ENCODE measurements at places on chromosomes 16 and 17.

DNA sequence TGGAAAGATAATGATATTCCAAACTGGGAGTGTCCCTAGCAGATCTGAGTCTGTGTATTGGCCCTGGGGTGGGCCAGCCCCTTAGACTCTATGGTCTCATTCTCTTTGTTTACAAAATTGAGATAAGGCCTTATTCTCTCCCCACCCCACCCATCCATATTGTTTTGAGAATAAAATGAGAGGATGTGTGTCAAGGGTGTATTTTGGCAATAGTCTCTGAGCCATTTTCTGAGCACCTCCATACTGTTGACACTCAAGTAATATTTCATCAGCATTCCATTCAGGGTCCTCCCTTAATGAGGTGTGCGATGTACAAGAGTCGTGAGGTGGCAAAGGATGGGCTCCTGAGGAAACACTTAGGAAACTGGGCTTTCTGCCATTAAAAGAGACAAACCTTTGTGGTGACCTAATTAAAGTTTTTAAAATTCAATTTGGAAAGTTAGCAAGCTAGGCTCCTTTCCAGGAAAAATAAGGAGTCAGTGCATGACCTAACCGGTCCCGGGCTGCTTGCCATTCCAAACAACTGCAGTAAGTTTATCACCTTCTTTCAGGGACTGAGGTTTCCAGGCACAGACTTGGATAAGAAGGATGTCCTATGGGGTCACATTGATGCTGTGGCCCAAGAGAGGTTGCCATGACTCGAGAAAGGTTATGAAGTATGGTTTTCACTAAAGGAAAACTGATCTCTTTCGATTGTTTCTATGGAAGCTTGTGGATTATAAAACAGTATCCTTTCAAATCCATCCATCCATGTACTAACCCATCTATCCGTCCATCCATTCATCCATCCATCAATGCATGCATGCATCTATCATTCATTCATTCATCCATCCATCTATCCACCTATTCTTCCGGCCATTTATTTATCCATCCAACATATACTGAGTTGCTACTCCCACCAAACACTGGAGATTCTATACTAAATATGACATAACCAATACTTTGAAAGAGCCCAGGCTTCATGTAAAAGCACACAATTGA is 443.3 kb downstream of the UTP18 start:
- DNase-seq, result no peak

DNA sequence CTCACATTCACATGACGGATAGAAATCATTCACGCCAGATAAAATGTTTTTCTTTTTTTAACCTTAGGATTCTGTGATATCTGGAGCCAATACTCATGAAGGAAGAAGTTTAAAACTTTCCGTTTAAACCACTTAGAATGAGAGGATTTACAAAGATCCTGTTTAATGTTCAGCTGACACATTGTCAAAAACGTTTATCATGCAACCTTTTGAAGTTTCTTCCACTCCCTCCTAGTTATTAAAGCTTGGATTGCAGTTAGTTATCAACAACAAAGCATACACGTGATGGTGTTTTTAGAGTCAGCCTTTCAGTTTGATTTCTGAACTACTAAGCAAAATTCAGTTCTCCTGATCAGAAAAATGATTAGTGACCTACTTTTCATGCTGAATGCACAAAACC is 143.3 kb upstream of the AXIN2 start:
- DNase-seq, result no peak

DNA sequence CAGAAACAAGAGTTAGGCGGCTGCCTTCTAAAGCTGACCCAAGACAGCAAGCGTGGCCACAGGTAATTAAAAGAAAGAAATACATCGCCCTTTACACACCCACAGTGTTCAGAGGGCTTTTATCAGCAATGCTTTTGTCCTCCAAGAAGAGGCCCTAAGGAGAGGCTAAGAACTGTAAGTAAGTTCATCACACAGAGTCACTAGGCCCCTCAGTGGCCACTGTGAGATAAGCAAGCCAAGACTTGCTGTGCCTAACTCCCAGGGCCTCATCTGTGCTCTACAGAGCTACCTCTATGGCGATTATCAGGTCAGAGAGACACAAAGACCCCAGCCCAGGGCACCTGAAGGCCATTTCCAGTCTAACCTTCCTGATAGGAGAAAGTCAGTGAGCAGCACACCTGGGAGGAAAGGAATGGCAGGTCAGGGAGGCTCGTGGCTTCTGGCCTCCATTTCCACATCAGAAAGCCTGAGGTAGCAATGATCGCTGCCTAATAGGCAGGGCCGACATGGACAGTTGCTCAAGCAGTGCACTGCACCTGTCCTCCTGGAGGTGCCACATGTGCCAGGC is 545.2 kb upstream of the CDH11 start:
- no peak for DNase-seq

GRCh38 chr17:73847952-73848351 is 203.7 kb upstream of the SDK2 start:
- no peak for DNase-seq

GRCh38 chr16:84648595-84649510 is 542 bp downstream of the KLHL36 start:
- peak; percentile 61 for DNase-seq

DNA sequence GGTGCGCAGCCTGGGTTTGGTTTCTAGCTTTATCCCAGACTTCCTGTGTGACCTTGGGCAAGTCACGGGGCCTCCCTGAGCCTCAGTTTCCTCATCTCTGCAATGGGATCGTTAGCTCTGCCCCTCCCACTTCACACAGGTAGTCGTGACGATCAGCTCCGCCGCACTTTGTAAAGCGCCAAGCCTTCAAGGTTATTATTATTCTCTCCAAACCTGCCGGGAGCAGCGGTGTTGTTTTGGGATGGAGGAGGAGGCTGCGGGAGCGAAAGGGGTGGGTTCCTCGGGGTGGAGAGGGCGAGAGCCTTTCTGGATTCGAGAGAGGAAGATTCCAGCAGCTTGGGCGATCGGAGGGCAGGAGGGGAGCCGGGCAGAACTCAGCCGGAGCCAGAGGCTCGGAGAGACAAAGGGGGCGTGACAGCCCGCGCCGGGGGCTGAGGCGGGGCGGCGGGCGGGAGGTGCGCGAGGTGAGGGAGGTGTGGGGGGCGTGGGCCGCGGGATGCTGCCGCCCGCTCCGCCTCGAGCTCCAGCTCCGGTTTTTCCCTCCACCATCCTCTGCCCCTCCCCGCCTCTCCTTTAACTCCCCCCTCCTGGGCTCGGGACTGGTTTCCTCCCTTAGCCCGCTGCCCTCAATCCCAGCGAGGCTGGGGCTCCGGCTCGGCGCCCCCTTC is at the start of gene EFNB3:
Gene EFNB3, plus strand, starts transcription at position 602 of the 668 bp plus-strand sequence. CDS start 397 bp downstream, outside the sequence.
- DNase-seq, result no peak

DNA sequence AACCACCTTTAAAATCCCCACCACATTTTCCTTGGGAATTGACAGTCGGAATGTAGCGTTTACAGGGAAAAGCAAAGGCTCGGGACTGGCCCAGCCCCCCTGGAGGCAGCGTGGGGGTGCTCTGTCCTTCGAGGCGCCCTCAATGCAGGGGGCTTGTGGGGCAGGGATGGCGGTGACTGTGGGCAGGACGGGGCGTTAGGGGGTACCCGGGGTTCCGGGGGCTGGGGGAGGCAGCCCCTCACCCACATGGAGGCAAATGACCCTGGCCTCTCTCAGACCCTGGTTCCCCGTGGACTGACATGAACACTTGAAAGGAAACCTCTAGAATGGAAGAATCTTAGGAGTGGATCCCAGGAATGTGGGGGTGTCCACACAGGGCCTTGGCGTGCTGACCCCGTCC is 78.4 kb upstream of the GNG13 start:
- DNase-seq, result no peak

- DNase-seq, result peak; percentile 96
These were observed 790 bp downstream of the TRADD start for GRCh38 chr16:67158637-67159600.

- peak; percentile 91 for DNase-seq
These were observed 64.5 kb downstream of the CYLD start for GRCh38 chr16:50806099-50807062.

- DNase-seq, result no peak
These were observed 20.3 kb downstream of the FBRS start for GRCh38 chr16:30678586-30678970.

DNA sequence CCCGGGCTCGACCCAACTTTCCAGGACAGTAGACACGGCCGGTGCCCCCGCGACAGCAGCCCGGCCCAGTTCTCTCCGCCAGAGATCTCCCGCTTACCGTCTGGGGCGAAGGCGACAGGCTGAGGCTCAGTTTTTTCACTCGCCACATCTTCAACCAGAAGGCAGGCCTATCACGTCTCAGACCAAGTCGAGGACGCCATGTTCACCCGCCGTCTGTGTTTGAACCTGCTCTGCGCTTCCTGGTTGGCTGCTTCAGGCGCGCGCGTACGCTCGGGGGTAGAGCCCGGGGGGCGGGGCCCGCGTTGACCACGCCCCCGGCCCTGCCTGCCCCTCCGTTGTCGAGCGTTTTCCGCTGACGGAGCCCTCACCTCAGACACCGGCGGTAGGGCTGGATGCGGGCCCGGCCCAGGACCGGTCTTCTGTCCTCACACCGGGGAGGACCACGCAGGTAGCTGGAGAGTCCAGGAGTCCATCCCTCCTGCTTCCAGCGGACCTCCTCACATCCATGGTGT is at the start of gene SPAG5:
Gene SPAG5, minus strand, starts transcription at position 227 of the 512 bp plus-strand sequence. Its CDS starts 79 bp downstream, at position 148.
- peak; percentile 97 for DNase-seq

- DNase-seq, result no peak
These were observed 18.6 kb downstream of the NOD2 start for GRCh38 chr16:50711862-50712559.

- DNase-seq, result no peak
These were observed 7.5 kb upstream of the SPPL2C start for GRCh38 chr17:45837187-45837586.

GRCh38 chr17:29133121-29133713 is 47.0 kb downstream of the MYO18A start:
- DNase-seq, result no peak

DNA sequence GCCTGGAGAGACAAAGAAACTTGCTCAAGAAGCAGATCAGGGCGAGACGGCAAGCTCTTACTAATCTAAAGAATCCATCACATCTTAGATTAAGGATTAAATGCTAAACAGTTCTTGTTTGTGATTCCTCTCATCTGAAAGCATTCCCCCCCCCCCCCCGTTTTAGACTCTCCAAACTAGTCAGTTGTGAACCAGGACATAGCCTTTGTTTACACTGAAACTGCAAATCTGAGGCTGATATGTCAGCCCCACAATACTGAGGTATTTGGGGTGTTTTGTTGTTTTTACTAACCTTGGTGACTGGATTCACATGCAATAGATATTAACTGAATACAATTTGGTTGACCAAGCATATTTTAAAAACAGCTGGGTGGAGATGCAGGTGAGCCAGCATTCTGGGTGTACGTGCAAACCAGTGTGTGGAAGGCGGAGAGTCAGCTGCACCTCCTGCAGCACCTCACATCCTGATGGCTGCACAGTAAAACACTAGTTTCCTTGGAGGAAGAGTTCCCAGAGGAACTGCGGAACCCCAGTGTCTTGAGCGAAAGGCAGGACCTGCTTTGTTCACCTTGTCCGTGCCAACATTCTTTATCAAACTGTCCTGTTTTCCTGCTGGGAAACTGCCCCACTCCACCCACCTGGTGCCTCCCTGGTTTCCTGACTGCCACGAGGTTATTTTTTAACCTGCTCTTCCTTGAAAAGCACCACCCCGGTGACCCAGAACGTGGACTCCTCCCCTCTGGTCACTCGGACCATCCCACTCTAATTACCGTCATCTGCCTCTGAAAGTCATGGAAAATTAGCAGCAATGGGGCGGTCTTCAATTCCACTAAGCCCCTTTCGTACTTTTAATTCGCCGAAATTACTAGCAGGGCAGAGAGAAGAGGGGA is 1.2 kb upstream of the YPEL2 start:
- DNase-seq, result peak; percentile 82

DNA sequence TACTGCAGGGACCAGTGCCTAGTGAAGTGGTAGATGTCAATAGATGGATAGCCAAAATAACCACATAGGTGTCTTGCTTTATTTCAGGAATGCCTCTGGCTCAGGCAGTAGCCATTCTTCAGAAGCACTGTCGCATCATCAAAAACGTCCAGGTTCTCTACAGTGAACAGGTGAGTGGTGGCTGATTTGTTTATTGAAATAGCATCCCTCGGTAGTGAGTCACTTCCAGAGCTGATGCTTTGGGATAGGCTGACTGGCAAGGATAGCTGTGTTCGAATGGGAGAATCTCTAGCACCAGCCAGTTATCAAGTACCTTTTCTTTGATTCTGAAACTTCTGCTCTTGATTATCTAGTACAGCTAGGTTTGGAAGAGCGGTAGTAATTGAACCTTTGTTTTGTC is 10.3 kb downstream of the PHAF1 start:
- no peak for DNase-seq

DNA sequence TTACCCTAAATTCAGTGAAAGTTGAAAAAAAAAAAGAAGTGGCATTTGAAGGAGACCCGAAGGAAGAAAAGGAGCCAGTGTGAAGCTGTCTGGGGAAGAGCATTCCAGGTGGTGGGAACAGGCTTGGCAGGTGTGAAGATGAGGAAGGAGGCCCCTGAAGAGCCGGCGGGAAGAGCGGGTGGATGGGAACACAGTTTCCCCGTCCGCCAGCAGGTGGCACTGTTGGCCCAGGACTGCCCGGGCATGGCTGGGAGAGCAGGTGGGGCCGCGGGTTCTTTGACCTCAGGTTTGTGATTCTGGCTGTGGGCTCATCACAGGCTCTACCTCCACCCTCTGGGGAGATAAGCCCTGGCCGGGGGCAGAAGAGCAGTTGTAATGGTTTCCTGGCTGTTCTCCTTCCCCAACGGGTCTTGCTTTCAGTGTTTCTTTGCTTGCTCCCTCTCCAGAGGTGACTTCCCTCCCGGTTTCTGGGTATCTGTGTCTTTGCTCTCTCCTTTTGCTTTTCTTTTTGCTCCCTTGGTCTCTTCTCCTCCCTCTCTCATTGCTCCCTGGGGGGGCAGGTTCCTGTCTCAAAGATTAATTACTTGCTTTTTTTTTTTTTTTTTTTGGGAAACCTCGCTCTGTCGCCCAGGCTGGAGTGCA is 32.3 kb downstream of the RAP1GAP2 start:
- DNase-seq, result peak; percentile 81

- DNase-seq, result peak; percentile 58
These were observed 30.1 kb upstream of the HAPSTR1 start for GRCh38 chr16:9061358-9061813.

DNA sequence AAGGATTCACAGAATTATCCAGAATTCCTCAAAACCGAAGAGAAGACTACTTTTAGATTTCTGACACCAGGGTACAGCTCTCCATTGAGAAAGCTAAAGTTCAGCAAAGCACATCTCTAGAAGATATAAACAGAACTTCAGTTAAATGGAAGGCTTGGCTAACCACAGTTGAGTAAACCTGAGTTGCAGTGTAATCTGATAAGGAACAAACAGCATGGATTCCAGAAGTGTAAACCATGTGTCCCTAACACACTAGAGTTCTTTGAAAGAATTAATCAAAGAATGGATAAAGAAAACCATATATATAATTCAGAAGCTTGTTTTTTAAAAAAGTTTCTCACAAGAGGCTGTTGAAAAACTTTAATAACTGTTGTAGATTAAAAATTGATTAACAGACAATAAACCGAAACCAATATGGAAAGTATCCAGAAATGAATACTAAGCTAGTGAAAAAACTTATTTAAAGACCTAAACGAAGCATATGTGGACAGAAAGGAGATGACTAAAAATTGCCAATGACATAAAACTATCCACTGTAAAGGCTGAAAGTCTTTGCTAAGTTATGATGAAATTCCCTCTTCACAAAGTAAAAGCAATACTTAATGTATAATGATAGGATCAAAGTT is 4.3 kb downstream of the RNF43 start:
- DNase-seq, result no peak

- peak; percentile 68 for DNase-seq
These were observed 51.6 kb downstream of the NT5M start for GRCh38 chr17:17354560-17355349.

GRCh38 chr16:78353640-78354275 is 254.3 kb downstream of the WWOX start:
- peak; percentile 57 for DNase-seq

GRCh38 chr17:72382971-72383722 is 262.3 kb downstream of the SOX9 start:
- DNase-seq, result no peak
